ENCODE measurements at places on chromosomes 16 and 17.

DNA sequence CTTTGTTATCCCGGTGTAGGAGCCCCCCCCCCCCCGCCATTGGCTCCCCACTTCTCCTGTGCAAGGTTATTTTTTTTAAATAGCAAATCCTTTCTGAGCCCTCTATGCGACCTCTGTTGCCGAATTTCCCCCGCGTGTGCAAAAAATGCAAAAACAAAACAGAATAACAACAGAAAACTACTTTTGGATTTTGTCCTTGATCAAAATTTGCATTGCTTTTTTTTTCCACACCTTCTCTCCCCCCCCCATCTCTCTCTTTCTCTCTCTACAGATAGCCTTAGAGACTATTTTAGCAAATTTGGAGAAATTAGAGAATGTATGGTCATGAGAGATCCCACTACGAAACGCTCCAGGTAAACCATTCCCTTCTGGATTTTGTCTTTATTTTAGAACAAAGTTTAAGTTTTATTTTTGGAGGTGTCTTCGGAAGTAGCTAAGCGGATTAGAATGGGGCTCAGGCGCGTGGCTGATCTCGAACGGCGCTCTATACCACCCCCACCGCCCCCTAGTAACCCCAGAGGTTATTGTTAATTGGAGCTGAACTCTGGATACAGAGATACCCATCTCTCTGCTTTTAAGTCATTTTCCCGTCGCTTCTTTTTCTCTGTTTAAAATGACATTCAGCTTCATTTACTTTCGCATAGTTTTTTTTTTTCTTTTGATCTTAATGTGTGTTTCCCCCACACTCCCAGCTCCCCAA lies 1.0 kb downstream of the MSI2 start:
- no peak for DNase-seq

DNA sequence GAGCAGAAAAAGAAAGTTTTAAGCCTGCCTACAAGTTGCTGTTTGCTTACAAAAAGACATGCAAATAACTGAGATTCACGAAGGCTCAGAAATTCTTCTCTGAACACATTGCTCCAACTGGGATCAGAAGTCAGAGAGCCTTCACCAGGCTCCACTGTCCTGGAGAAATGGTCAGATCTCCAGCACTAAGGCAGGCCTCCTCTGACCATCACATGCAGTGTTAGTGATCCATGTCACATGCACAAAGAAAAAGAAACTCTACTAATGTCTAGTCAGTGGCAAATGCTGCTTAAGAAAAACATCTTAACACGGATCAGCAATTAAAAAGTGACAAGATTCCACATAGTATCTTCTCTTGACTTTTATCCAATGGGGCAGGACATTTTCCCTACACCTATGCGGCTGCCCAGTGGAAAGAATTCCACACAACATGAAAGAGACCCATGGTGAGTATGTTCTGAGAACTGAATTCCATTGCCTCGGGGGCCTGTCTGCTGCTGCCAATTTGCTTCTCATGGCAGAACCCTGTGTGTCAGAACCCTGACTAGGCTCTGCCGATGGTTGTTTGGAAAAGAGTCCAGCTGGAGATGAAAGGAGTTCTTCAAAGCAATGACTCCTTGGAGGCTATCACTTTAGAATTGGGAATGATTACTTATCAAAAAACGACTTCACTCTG lies 96.6 kb downstream of the HIC1 start:
- no peak for DNase-seq

GRCh38 chr17:1958134-1958881 lies 66.8 kb downstream of the RTN4RL1 start:
- no peak for DNase-seq

DNA sequence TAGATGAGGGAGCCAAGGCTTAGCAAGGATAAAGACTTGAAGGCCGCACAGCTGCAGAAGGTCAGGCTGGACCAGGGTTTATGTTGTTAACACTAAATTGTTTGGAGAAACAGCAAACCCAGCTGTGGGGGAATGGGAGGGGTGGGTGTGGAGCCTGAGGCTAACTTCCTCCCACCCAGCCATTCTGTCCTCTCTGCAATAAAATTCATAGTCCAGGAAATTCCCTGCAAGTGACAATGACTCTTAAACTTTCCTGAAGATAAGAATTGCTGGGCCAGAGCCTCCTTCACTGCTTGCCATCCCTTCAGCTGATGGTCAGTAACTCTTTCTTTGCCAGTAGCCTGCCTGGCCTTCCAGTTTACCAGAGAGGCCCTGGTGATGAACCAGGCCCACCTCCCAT lies 19.4 kb upstream of the ATP5MC1 start:
- no peak for DNase-seq

DNA sequence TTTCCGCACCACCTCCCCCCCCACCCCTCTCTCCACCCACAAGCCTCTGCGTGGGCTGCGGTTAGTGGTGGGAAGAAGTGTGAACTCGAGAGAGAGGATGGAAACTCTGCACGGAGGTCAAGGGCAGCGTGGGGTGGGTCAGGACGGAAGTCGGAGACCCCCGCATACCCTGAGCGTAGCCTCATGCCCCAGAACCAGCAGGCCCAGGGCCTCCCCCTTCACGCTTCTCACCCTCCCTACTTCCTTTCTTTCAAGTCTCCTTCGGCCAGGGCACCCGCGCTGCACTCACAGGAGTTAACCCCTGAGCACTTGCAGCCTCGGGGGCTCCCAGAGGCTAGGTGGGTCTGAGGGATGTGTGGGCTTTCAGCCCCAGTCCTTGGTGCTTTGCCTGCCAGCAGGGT lies 9.2 kb downstream of the TBKBP1 start:
- DNase-seq, result no peak

- DNase-seq, result no peak
Observed at GRCh38 chr16:21953541-21953902, 361 bp downstream of the UQCRC2 start.

DNA sequence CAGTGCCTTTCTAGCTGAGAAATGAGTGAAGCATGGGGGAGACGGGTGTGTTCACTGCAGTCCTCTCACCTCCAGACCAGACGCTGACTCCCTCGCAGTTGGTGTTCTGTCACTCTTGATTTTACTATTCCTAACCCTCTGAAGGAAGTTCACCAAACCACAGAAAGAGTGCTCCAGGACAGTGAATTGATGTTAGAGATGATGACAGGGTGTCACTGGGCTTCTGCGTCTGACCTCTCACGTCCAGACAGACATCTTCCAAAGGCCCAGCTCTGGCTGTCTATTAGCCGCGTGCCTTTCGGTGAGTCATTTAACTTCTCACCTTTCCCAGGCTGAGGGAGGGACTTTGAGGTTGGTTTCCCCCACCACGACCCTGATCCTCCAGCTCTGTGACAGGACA lies 8.2 kb downstream of the CRAMP1 start:
- no peak for DNase-seq

DNA sequence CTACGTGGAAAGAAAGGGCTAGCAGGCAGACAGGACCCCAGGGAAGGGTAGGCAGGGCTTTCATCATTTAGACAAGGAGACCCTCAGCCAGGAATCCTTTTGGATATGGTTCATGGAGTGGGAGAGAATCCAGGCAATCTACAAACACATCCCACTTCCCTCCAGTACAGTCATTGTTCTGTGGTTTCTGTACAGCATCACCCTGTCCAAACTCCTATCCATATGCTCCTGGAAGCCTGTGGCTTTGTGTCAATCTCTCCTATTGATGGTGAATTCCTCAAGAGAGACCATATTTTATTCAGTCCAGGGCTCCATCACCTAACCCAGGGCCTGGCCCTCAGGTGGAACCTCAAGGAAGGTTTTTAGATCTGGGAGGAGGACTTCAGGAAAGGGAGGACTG lies 99.2 kb downstream of the SPACA3 start:
- no peak for DNase-seq

GRCh38 chr16:87070657-87071056 lies 246.5 kb downstream of the C16orf95 start:
- no peak for DNase-seq

DNA sequence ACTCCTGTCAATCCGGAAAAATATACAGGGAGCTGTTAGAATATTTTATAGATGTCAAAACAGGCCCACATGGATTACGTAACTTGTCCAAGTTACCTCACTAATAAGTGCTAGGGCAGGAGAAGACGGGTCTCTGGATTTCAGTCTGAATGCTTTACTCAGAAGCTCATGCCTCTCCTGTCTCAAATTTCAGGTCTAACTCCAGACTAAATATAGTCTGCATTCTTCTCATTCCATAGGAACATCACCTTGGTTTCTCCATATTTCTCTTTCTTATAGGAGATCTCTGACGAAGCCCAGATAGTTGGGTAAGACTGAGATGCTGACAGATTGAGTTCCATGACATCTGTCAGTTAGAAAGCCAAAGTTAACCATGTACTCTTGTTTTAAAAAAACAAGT lies 174.2 kb downstream of the STX8 start:
- no peak for DNase-seq

DNA sequence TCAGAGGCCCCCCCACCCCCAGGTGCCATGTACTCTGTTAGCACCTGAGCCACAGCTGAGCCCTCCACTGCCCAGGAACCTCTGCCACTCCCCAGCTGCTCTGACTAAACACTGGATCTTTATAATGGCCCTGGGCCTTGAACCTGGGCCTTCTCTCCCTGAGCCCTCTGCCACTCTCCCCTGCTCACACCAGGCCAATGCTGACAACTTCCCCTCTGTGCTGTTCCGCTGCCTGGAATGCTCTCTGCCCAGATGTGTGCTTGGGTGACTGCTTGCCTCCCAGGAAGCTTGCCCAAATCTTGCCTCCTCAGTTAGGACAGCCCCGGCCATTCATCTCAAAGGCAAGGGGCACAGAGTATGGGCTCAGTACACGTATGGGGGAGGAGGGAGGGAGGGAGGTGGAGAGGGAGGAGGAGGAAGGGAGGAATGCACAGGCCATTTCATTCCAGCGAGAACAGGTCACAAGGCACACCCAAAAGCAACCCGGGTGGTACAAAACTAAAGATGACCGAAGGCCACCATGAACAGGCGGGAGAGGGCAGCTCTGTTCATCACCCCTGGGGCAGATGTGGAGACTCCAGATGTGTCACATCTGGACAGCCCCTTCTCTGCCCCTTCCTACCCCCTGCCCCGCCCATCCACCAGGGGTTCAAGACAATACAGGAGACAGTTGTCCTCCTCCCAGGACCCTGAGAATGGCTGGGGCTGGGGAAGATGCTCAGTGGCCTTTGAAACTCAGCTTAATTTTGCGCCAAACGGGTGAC lies 15.3 kb upstream of the TNFRSF13B start:
- no peak for DNase-seq

- no peak for DNase-seq
Observed at GRCh38 chr17:64008346-64008745, 10.2 kb downstream of the PRR29 start.

DNA sequence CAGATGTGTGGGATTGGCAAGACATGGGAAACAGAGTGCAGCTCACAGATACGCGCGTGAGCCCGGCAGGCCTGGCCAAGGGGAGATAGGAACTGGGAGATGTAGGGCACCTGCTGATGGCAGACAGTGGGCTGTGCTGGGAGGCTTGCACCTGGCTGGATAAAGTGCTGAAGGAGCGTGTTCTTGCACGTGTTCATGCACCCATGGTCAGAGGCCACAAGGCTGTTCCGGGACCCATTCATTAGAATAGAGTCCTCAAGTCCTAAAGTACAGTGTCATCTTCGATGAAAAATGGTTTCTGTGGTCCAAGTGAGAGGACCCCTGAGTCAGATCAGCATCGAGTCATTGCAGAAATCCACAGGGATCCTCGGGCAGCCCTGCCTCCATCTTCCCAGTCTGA lies 236.4 kb downstream of the CCDC182 start:
- DNase-seq, result no peak

- no peak for DNase-seq
Observed at GRCh38 chr16:85078226-85078625, 34.0 kb downstream of the CIBAR2 start.

- DNase-seq, result no peak
Observed at GRCh38 chr16:1125471-1125870, 27.4 kb upstream of the CACNA1H start.

DNA sequence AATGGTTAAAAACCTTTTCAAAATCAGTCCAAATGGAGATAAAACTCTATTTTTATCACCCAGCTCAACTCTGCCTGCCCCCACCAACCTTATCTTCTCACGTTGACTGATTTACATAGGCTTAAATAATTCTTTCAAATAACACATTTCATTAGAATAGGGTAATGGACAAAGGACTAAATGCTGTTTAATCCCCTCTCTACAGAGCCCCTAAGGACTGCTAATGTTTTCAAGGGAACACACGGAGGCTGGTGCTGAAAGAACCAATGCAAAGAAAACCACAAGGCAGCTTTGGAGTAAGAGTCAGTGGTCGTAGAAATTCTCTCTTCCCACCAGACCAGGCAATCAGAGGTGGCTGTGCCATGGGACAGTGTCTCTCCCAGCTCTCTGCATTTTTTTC lies 445.7 kb upstream of the MAF start:
- no peak for DNase-seq
